ENCODE measurements at places on chromosomes 6 and 20.
A peak's percentile ranks its signal among the peaks of the same experiment; 100 is the strongest.

GRCh38 chr6:125570526-125570925, 178.9 kb upstream of the HEY2 start:
- DNase-seq = no peak

DNA sequence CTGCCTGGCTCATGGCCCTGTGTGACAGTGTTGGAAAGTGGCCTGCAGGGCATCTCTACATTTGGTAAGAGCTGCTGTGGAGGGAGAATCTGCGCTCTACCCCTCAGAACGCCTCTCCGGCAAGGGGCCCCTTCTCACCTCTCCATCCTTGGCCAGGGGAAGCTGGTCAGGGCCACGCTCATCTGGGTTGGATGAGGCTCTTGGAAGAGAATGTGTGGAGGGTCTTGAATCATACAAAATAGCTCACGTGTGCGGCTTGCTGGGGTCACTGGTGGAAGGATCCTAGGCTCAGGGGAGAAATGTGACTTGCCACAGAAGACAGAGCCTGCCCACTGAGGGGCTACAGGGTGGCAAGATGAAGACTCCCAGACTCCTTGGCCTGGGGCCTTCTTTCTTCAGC, 105.0 kb downstream of the SCML4 start:
- no peak for DNase-seq

DNA sequence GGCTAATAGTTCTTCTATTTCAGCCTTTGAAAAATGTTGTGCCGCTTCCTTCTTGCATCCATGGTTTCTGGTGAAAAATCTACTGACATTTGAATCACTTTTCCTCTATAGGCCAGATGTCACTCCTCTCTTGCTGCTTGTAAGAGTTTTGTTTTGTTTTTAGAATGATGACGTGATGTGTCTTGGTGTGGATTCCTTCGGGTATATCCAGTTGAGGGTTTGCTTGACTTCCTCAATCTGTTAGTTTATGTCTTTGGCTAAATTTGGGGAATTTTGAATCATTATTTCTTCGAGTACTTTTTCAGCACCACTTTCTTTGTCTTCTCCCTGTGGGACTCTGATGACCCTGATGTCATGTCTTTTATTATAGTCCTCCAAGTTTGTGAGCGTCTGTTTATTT, 175.5 kb downstream of the MYLK4 start:
- DNase-seq = no peak

DNA sequence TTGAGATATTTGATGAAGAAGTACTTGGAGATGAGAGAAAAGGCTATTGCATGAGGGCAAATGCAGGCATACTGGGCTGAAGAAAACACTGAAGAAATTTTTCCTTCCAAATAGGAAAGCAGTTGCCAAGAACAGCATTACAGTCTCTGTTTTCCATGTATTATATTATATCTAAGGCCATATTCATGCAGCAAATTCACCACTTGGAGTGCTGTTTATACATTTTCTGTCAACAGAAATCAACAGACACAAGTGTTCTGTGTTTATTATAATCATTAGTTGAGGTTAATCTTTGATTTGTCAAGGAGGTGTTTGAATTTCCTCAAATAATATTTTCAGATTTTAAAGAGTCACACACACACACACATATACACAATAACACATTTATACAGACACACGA, 268.8 kb upstream of the PLCB4 start:
- no peak for DNase-seq

DNA sequence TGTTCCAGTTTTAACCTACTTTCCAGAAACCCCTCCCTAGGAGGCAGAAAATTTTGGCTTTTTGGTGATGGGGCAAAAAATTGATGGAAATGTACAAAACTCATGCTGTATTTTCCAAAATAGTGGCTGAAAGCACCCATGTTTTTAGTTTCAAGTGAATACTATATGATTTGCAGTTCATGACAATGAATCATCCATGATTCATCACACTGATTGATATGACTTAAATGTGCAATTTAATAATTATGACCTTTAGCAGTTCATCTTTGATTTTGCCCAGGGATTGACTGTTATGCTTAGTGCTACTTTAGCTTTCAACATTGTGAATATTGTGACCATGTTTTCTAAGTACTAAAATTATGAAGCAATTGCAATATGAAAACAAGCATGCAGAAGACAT, 478.7 kb downstream of the HTR1B start:
- DNase-seq = no peak

DNA sequence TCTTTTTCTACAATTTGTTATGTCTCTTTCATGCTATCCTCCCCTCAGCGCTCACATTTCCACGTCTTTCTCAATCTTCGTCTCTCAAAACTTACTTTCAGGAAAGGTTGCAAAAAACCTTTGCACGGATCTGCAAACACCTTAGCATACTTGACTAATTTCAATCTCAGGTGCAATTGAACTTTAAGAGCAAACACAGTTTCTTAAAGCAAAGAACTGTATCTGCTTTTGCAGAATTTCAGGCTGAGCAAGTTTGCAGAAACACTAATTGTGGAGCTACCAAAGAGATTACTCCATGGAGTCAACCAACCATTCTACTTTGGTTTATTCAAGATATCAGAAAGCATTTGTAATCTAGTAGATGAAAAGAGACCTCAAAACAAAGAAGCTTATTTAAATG, 668.2 kb upstream of the MARCKS start:
- no peak for DNase-seq

- no peak for DNase-seq
These were observed 452.3 kb downstream of the HTR1B start for GRCh38 chr6:77010931-77011542.

- DNase-seq = no peak
These were observed 6.3 kb downstream of the MAPK14 start for GRCh38 chr6:36033935-36034334.

DNA sequence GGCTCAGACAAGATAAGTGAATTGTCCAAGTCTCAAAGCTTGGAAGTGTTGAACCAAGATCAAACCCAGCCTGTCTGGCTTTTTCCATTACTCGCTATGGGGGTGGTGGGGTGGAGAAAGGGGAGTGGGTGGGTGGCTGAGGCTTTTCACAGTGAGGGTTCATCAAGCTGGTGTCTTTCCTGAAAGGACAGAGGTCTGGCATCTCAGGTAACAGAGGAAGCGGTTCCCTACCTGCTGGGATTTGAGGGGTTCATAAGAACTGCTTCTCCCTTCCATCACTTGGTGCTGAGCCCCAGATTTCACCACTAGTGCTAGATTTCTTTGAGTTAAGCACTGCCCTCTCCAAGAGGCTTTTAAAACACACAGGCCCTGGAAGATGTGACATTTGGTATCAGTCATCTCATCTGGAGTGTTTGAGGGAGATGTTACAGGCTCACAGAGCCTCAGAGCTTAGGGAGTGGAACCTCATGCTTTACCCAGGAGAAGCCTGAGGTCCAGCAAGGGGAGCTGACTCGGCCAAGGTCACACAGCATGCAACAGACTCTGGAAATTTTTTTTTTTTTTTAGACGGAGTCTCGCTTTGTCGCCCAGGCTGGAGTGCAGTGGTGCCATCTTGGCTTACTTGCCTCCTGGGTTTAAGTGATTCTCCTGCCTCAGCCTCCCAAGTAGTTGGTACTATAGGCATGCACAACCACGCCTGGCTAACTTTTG, 6.0 kb upstream of the VEGFA start:
- no peak for DNase-seq

- DNase-seq = no peak
These were observed 217.2 kb upstream of the PRDM1 start for GRCh38 chr6:105868823-105869460.

DNA sequence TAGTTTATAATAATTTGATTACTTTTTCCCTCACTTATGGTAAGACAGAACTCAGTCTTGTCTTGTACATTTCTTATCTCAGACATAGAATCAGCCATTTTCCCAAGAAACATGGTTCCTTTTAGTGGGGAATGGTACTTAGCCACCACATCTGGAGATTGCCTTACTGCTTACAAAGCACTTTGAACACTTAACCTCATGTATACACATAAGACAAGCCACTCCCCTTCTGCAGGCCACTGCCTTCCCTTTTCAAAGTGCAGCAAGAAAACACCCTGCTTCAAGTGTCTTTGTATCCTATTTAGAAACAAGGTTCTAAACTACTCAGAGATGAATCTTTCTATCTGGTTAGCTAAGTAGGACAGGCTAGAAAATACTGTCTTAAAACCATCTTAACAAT, 159.2 kb downstream of the UBE3D start:
- no peak for DNase-seq

DNA sequence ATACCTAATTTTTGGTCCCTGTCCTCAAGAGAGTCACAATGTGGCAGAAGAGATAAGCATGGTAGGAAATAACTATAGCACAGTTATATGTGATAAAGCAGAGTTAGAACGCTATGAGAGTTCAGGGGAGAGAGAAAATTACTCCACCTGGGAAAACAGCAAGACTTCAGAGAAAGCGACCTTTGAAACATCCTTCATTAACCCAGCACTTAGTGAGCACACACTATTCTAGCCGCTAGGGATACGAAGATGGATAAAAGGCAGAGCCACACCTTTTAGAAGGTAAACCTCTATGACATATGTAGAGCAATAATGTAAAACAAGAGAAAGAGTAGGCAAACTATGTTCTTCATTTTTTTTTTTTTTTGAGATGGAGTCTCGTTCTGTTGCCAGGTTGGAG, 264.3 kb downstream of the PTPRK start:
- DNase-seq = no peak

GRCh38 chr6:159646733-159647132, 46.3 kb downstream of the SOD2 start:
- DNase-seq = no peak

- no peak for DNase-seq
These were observed 192.7 kb downstream of the RNF144B start for GRCh38 chr6:18579869-18580268.

GRCh38 chr6:96391776-96392360, 129.7 kb upstream of the UFL1 start:
- no peak for DNase-seq

DNA sequence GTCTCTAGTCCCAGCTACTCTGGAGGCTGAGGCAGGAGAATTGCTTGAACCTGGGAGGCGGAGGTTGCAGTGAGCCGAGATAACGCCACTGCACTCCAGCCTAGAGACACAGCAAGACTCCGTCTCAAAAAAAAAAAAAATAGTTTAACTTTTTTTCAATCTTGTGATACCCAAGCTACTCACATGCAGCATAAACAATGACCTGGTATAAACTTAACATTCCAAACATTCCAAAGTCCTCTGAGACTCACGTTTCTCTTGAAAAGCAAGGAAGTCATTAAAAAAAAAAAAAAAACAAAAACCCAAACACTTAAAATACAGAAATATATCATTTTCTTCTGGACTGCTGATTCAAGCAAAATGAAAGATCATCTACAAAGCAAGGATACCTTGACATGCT, 14.3 kb downstream of the CRNKL1 start:
- no peak for DNase-seq

- no peak for DNase-seq
These were observed 362.4 kb downstream of the UTRN start for GRCh38 chr6:144647406-144647964.

DNA sequence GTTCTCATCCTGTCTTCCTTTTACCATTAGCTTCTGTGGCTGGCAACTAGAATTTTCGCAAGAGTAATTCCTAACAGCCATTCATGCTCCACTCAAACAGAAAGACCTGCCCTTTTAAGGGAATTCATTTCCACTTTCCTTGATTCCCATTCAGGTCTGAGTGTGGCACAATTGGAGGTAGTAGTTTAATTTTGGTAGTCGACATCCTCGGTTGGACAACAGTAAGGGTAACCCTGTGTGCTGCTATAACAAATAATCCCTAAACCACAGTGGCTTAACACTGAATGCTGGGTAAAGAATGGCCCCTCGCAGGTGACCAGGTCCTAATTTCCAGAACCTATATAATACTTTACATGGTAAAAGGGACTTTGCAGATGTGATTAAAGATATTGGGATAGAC, 142.9 kb downstream of the BMP7 start:
- no peak for DNase-seq

GRCh38 chr6:126720304-126720703, 380.4 kb downstream of the CENPW start:
- DNase-seq = no peak

DNA sequence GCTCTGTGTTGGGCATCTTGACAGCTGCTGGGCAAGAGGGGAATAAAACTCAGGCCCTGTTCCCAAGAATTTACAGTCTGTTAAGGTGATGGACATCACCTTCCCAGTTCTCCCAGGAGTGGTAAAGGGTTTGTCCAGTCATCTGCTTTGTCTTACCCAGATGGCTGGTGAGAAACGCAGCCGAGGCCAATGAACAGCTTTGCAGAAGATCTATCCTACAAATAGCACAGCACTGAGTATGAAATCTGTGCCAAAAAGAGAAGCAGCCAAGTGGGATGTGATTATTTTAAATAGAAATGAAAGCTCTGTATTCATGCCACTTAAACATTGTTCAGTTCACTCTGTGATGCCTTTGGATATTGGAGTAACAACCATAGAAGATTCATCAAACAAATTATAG, 132.7 kb upstream of the SLC22A16 start:
- DNase-seq = no peak

- DNase-seq = no peak
These were observed 5.5 kb downstream of the DNAJC5 start for GRCh38 chr20:63900413-63900812.

DNA sequence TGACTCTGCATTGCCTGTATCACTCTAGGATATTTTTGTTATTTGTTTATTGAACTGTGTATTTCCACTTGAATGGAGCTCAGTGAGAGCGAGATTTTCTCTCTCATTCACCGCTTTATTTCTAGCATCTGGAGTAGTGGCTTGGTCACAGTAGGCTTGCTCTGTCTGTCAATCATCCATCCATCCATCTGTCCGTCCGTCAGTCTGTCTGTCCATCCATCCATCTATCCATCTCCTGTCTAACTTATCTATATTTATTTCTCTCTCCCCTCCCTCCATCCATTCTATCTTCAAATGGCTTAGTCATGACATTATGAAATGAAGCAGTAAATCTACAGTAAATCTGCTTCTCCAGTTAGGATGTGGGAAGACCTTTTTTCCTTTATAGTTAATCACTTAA, 94.6 kb downstream of the TIAM2 start:
- no peak for DNase-seq

DNA sequence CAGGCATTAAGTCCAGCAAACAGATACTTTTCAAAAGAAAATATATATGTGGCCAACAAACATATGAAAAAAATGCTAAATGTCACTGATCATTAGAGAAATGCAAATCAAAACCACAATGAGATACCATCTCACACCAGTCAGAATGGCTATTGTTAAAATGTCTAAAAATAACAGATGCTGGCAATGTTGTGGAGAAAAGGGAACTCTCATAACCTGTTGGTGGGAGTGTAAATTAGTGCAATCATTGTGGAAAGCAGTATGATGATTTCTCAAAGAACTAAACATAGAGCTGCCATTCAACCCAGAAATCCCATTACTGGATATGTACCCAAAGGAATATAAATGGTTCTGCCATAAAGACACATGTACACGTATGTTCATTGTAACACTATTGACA, 20.6 kb downstream of the KCNQ5 start:
- no peak for DNase-seq

GRCh38 chr6:26284537-26285142, 80.4 kb upstream of the BTN3A2 start:
- peak; percentile 20 for DNase-seq

GRCh38 chr6:125357515-125358256, 55.9 kb upstream of the HDDC2 start:
- DNase-seq = no peak

- DNase-seq = no peak
These were observed 15.4 kb upstream of the MAPK13 start for GRCh38 chr6:36114798-36115408.

All from PC-9 (cell line).